ENCODE measurements at places on chromosomes 5 and 9. TPM values are rescaled to one million over a fixed set of nuclear protein-coding genes. Genes with fewer than 3 reads are reported as not detected.

PCDHAC2 gene
- 29.8 TPM for total RNA-seq

DNA sequence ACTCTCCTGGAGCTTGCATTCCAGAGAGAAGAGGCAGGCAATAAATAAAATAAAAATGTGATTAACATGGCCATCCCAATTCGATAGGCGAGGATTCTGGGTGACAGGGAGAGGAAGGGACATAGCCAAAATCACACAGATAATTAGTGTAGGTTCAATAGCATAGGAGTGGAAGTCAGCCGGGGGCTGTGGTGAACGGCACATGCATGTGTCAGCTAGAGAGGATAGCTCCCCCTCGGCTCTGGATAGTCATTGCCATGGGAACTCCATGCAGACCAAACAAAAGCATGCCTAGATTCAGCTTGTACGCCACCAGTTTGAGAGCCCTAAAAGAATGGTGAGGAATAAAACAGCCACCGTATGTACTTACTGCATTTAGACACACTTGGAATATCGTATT, 223.5 kb downstream of the GRIA1 start:
- no peak for DNase-seq

KLF4 gene
- 2.0 TPM for total RNA-seq

SHISAL2B gene
- total RNA-seq, result not detected

CDKN2B gene
- total RNA-seq, result under 0.01 TPM

GRCh38 chr5:17182981-17183380, 34.5 kb upstream of the BASP1 start:
- no peak for DNase-seq

DNA sequence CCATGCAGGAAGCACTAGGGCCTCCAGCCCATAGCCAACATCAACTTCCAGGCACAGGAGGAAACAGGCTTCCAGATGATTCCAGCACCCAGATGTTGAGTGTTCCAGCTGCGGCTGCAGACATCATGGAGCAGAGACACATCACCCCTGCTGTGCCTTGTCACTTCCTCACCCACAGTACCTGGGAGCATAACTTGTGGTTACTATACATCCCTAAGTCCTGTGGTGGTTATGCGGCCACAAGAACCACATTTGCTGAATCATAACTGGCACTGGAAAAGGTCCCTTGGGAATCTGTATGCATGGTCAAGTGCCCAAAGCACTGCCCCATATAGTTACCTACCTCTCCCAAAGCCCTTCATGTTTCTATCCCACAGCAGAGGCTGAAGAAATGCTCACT, 56.6 kb downstream of the WHRN start:
- DNase-seq, result no peak

GRCh38 chr9:109730228-109730627, 49.8 kb upstream of the PALM2AKAP2 start:
- no peak for DNase-seq

- DNase-seq, result no peak
Observed at GRCh38 chr5:136666970-136667620, 301.8 kb upstream of the TRPC7 start.

DNA sequence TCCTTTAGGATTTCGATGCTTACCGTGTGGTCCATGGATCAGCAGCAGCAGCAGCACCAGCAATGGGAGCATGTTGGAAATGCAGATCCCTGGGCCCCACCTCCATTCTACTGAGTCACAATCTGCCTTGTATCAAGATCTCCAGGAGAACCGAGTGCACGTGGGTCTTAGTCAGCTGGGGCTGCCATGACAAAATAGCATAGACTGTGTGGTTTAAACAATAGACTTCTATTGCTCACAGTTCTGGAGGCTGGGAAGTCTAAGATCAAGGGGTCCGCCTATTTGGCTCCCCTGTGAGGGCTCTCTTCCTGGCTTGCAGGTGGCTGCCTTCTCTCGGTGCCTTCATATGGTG, 1.3 kb upstream of the PROP1 start:
- DNase-seq, result no peak

CDKN2B-AS1 gene
- 0.41 TPM for total RNA-seq

DNA sequence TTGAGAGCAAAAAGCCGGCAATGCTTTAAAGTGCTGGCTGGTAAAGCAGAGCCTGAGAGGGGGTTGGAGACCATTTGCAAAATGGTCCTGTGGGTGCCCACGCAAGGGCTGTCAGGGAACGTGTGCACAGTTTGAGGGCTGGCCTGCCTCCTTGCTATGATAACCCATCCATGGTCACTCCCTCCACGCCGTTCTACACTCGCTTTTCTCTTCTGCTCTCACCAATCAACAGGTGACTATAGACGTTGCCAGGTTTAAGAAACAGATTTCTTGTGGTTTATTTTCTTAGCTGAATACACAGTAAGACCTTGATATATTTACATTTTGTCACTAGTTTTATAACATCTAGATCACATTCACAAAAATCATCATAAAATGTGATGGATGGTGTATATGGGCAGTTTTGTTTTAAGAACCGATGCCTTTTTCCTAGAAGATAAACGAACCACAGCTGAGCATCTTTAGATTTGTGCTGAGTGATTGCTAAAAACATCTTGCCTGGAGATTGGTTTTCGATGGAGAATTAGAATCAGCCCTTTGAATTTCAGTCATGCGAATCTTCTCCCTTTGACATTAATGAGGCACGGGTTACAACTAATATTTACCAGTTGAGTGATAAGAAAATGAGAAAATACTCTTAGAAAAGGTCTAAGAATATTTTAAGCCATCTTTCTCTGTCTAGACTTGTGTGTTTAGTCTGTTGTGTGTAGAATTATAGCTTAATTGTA, 13.9 kb downstream of the MAP1B start:
- DNase-seq, result no peak

EGFLAM gene
- total RNA-seq, result 2.9 TPM

DNA sequence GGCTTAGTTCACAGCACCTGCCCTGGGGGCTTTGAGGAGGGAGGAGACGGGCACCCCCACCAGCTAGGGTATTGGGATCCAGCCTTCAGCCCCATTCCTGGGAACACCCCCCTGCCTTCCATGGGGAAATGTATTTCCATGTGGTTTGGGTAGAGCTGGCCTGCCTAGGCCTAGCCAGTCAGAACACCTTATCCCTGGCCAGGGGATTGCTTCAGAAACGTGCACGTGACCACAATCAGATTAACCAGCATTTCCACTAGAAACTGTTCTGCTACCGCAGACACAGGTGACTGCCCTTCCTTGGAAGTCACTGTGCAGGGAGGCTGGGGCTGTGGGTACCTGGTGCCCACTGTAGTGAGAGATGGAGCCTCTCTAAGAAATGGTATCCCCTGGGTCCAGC, 14.0 kb downstream of the BBLN start:
- no peak for DNase-seq

DNA sequence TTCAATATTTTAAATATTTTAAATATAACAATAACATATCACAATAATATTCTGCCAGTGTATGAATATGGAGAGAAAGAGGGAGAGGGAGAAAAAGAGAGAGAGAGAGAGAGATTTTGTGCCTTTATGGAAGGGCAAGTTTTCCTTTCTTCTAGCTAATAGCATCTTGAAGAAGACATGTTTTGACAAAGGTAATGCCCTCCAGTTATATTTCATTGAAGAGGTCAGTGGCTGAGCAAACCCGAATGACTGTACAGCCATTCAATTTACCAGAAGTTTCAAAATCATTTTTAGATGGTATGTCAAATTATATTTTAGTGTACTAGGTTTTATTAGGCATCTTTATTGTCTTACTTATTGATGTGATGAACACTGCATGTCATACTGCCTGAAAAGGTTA, 139.3 kb downstream of the EMB start:
- DNase-seq, result no peak

- DNase-seq, result no peak
Observed at GRCh38 chr5:10801931-10802666, 41.1 kb upstream of the DAP start.

NPR2 gene
- 11.0 TPM for total RNA-seq

DNA sequence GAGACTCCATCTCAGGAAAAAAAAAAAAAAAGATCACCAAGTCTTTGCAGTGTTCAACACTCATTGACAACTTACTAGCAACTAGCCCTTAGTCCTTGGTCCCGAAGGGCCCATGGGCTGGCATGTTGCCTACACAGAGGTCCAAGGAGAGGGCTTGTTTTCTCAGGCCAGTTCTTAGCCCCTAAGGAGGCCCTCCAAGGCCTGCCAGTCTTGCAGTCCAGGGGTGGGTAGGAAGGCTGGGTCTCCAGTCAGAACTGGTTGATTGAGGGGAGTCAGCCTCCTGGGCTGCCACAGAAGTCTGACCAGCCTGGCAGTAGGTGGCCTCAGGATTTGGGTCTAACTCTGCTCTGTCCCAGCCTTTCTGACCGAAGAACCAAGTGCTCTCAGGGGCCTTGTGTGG, 32.7 kb downstream of the IER5L start:
- no peak for DNase-seq

GRCh38 chr5:98714710-98715288, 58.7 kb upstream of the RGMB start:
- DNase-seq, result no peak

DNA sequence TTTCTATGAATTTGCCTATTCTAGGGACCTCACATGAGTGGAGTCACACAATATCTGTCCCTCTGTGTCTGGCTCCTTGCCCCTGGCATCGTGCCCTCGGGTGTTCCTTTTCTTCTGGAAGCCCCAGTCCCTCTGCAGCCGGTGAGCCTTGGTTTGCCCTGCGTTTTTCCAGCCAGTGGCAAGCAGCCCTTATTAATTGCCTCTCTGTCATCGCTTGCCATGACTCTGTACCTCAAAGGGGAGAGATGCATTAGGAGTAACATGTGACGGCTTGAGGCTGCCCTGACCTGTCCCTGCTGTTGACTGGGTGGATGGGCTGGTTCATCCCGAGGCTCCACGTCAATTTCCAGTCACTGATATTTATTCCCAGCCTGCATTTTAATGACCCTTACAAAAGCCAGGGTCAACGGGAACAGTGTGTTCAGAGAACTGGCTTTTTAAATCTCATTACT, 87.3 kb downstream of the CFAP90 start:
- DNase-seq, result no peak

DNA sequence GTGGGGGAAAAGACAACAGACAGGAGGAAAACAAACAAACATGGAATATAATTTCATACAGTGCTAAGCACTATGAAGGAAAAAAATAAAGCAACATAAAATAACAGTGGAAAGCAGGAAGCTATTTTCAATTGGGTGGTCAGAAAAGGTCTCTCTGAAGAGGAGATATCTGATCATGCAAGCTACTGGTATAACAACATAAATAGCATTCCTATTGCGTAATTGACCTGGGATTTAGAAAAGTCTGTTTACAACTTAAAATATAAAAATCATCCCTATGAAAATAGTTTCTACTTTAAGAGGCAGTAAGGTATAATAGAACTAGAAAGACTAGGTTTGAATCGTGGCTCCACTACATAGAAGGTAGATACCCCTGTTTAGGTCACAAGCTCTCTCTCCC, 61.4 kb downstream of the FBXW11 start:
- DNase-seq, result no peak

DNA sequence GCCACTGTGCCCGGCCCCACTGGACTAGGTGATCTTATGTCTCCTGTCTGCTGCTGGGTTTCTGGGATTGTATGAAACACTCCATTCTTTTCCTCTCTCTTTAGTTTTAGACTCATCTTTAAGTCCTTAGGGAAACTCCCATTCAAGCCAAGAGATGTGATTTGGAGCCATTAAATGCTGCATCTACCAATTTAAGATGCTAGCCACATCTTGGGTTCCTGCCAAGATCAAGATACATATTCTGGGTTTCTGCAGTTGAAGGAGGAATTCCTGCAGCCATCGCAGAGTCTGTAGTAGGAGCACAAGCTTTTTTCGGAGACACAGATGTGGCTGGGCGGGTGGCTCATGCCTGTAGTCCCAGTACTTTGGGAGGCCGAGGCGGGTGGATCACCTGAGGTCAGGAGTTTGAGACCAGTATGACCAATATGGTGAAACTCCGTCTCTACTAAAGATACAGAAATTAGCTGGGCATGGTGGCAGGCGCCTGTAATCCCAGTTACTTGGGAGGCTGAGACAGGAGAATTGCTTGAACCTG, 23.2 kb downstream of the STXBP1 start:
- DNase-seq, result no peak

DNA sequence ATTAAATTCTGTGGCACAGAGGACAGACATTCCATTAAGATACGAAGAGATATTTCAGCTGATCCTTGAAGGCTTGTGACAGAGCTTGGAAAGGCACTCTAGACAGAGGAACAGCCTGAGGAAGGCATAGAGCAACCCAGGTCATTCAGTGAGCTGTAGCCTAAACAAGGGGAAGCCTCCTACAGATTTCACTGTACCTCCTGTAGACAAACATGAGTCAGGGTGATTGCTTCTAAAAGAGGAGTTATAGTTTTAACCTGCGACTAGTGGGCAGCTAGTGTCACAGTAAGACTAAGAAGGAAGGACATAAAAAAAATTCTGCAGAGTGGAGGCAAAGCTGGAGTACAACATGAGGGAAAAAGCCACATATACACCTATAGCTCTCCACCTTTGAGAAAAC, 43.5 kb upstream of the ANKDD1B start:
- DNase-seq, result no peak

- DNase-seq, result no peak
Observed at GRCh38 chr5:111256128-111256527, 31.9 kb downstream of the CAMK4 start.

DNA sequence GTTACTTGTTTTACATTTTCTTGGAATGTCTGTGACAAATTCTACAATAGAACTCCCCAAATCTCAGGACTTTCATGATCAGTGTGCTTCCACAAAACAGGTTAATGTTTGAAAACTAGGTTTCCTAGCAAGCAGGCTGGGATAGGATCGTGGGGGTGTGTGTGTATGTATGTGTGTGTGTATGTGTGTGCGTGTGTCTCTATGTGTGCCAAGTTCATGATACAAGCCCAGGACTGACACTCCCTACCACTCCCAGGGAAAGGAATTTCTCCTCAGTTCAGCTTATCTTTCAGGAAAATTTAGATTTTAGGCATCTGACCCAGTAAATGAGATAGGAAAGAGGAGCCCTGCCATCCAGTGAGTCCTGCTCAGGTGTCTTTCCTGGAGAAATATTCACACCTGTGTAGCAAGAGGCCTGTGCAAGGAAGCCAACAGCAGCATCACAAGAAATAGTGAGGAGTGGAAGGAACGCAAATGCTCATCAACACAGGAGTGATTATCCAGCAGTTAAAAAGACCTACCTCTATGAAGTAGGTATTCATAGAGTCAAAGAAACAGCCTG, 13.8 kb upstream of the ABLIM3 start:
- no peak for DNase-seq

GRCh38 chr5:59615272-59615671, 278.3 kb downstream of the PDE4D start:
- DNase-seq, result no peak

GRCh38 chr9:126750941-126751725, 53.7 kb upstream of the ZBTB43 start:
- DNase-seq, result no peak

- no peak for DNase-seq
Observed at GRCh38 chr9:113677057-113677456, 199.1 kb upstream of the ZNF618 start.

EGR1 gene
- 0.82 TPM for total RNA-seq

DNA sequence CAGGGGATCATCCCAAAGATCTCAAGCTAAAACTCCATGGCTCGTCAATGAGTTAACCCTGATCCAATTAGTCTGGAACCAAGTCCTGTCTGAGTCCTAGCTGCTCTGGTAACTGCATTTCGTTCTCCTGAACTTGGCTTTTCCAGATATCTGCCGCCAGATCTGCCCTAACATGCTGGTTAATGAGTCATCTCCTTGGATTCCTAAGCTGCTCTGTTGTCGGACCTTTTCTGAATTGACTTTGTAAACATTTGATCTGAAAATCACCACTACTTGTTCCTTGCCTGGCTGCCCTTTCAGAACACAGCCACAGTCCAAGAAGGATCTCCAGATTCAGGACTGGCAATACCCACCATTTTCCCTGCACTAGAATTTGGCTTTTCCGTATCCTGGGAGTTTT, 473.0 kb downstream of the ZSWIM6 start:
- DNase-seq, result no peak

LRRTM2 gene
- 99.5 TPM for total RNA-seq
